Left renal cortex interstitium (tissue), 4 donors: ENCODE measurements at places on chromosomes 2 and 18.

- no peak for DNase-seq
These were observed 88.8 kb downstream of the INHBB start for GRCh38 chr2:120434492-120435308.

GRCh38 chr2:186696290-186696689, 2.4 kb downstream of the FAM171B start:
- DNase-seq: no peak

GRCh38 chr2:10139536-10139935, 17.0 kb downstream of the RRM2 start:
- DNase-seq: no peak

- no peak for DNase-seq
These were observed 1111.0 kb upstream of the SLC39A10 start for GRCh38 chr2:194545978-194546377.

- peak; percentile 47 for DNase-seq
These were observed at the start of gene FKBP1B for GRCh38 chr2:24049485-24050021. Gene FKBP1B (plus strand): TSS chr2:24049741. CDS start chr2:24049850, 109 bp downstream.

GRCh38 chr2:188523919-188524318, 232.2 kb downstream of the GULP1 start:
- no peak for DNase-seq
